Stimulated activated naive B cell treated with anti-CD40 and anti-IgM and Interleukin-4, amounts not matched to agents 10 μg/mL and 1 μg/mL and 100 μg/mL, for 72 hours (primary cell): ENCODE measurements at places on chromosomes 5 and 9.

DNA sequence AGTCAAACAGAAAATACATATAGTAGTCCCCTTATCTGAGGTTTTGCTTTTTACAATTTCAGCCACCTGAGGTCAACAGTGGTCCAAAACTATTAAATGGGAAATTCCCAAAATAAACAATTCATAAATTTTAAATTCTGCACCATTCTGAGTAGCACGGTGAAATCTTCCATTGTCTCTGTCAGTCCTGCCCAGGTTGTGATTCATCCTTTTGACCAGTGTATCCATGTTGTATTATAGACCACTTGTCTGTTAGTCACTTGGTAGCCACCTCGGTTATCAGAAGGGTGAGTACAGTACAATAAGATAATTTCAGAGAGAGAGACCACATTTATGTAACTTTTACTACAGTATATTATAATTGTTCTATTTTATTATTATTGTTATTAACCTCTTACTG lies 2.8 kb downstream of the CCDC152 start:
- DNase-seq = no peak

GRCh38 chr9:122119166-122119521 lies 26.0 kb upstream of the TTLL11 start:
- DNase-seq = no peak

GRCh38 chr5:159504106-159504856 lies 174.0 kb upstream of the IL12B start:
- DNase-seq = no peak

- DNase-seq = no peak
Observed at GRCh38 chr9:16915126-16915831, 44.8 kb upstream of the BNC2 start.

DNA sequence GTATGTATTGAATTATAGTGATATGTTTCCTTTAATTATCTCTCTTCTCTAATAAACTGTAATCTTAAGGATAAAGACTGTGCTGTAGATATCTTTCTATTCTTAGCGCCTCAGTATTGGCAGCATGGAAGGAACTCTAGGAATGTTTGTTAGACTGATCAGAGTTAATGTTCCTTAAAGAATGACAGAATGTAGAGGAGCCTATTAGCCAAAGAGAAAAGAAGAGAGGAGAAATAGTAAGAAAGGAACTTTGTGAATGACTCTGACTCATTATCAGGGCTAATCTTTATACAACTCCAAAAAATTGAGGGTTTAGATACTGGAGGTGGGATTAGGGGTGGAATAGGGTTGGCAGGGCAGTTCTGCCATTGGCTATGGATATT lies 59.0 kb upstream of the NUDT12 start:
- DNase-seq = no peak

- no peak for DNase-seq
Observed at GRCh38 chr9:99167119-99167518, 54.6 kb downstream of the ALG2 start.

DNA sequence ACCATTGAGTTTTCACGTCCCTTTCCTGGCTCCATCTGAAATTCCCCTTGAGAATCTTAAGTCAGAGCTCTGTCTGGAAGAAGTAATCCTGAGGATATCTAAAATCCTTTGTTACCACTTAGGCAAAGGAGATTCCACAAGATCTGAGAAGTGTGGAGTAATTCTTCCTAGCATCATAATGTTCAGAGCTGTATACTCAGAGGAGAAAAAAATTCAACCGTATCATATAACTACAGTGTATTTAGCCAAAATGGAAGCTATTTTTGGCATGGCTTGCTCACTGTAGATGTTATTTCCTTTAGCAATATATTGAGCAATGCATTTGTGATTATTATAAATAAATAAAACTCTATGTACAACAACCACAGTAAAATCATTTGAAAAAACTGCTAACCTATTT lies 1858.4 kb downstream of the EFNA5 start:
- DNase-seq = no peak

GRCh38 chr5:93189707-93190120 lies 391.3 kb downstream of the NR2F1-AS1 start:
- DNase-seq = no peak

- DNase-seq = no peak
Observed at GRCh38 chr5:180375291-180375690, 22.2 kb upstream of the GFPT2 start.

- DNase-seq = no peak
Observed at GRCh38 chr5:180331647-180331950, 21.5 kb downstream of the GFPT2 start.

DNA sequence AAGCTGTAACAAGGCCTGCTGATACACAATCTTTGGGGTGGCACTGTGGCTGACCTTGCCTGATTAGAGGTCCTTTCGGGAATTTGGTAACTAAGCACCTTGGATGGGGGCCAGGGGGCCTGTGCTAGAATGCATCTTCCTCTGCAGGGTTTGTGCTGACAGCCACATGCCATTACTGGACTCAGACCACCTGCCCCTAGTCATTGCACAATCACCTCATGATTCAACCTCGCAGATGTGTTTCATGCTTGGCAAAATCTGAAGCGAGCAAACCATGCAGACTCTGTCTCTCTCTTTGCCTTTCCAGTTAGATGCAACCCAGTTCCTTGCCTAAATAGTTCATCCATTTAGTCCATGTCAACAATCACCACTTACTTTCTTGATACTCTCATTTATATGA lies 96.5 kb upstream of the ERCC6L2 start:
- no peak for DNase-seq

DNA sequence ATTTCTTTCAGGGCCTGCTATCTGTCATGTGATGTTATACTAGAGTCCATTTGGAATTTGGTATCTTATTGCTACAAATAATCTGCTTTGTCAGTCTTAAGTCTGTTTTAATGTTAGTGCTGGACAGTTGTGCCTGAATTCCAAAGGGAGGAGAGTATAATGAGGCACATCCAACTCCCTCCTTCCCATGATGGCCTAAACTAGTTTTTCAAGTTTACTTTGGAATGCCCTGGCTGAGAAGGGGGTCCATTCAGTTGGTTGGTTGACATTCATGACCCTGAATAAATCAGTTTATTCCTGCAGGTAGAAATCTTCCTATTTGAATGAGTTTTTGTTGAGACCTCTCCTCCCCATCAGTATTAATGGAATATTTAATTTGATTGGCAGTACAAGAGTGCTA lies 9.4 kb upstream of the LRRTM2 start:
- no peak for DNase-seq

- no peak for DNase-seq
Observed at GRCh38 chr9:121998513-121999049, 94.5 kb downstream of the TTLL11 start.

GRCh38 chr9:135210676-135211523 lies 123.4 kb downstream of the OLFM1 start:
- no peak for DNase-seq

DNA sequence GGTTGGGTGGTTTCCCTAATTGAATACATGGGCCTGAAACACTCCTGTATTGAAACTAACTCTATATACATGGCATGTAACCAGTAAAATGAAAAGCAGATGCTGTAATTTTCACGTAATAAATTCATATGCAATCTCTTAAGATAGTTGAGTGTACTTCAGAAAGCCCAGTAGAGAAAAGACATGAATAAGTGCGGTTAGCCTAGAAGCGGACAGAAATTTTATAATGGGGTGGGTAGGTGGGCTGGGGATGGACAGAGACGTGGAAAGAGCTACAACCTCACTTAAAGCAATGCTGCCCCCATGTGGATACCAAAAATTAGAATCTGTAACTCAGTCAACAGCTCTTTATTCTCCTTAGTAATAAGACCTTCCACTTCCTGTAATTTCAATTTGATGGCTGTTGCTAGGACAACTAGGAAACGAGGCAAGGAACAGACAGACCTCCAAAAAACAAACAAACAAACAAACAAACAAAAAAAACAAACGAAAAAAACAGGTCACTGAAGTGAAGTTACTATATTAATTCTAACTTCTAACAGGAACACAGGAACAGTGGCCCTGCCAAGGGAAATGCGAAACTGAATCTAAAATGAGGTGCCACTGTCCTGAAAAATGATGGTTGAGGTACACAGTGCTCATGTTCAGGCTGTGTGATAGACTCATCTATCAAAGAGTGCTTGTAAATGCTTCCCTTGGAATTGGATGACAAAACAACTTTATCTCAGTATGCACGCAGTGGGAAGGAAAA lies 103.4 kb upstream of the GNA14 start:
- no peak for DNase-seq

DNA sequence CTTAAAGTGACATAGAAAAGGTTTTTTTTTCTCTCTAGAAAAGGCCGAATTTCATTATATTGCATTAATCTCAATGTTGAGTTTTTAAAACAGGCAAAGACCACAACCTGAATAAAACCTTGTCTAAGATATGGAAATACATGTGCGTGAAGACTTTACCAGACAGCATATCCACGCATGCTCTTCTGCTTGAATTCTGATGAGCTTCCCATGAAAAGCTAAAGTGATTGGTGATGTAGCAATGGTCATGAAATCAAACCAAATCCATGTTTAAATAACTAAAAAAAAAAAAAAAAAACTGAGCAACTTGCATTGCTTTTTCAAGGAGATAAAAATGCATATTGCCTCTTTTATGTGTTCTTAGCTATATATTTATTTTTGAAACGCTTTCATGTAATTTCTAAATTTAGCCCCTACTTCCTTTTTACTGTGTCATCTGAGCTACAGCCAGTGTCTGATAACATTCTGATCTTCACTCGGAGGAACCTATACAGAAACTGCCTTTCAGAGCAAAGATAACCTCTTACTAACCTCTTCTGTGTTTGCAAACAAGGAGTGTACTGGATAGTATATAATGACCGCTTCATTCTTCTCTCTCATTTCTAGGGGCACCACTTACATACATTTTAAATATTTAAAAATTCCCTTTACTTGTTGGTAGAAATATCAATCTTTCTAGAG lies 179.1 kb upstream of the GNA14 start:
- DNase-seq = no peak

DNA sequence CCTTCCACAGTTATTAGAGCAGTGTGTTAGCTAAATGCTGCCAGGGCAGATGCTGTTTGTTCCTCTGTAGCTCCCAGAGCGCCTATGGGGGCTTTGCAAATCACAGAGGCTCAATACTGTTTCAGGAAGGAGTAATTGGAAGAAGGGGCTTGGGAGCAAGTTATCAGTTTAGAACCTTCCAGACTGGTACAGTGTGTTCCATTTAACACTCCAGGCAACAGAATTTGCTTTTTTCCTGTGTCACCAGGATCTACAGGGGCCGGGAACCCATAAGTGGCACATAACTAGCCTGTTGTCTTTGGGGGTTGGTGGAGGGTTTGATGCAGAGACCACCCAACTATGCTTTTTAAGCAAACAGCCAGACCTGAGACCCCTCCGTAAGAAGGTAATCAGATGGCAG lies 307.3 kb upstream of the KCNN2 start:
- no peak for DNase-seq

DNA sequence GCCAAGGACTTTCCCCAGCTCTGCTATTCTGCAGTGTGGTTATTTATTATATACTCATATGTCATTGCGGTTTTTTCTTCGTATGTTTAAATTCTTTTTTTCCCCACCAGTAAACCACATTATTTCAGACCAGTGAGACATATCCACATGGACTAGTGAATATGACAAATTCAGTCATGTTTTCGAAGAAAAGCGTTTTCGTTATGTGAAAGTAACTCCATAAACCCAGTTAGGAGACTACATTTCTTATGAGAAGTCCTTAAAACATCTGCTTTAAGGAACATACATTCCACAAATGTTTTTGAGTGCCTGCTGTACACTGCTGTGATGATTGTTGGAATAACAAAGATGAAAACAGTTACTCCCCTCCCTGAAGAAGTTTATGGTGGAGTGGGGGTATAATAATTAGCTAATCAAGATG lies 591.8 kb upstream of the CLINT1 start:
- no peak for DNase-seq
